CD4-positive, alpha-beta T cell (primary cell): ENCODE measurements at places on chromosomes 11 and 22.

DNA sequence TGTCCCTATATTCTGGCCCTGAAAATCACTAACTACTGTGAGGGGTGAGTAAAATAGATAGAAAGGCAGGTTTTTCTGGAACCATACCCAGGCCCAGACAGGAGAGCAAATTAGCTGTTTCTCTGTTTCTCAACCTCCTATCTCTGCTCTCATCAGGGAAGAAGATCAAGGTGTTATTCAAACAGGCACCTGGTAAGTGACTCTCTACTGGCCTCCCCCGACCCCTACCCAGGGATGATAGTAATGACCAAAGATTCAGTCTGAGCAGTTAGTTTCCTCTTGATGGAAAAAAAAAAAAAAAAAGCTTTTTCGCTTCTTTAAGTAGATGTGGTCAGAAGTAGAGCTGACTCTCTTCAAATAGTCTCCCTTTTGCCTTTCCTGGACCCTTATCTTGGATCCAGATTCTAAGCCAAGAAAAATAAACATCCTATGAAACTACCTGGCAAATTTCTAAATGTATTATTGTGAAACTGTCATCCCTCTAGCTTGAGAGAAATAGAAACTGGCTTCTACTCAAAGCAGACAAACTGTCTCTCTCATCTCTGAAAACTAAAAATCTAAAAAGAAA is 9.9 kb downstream of the LRRC4C start:
- no peak for DNase-seq

DNA sequence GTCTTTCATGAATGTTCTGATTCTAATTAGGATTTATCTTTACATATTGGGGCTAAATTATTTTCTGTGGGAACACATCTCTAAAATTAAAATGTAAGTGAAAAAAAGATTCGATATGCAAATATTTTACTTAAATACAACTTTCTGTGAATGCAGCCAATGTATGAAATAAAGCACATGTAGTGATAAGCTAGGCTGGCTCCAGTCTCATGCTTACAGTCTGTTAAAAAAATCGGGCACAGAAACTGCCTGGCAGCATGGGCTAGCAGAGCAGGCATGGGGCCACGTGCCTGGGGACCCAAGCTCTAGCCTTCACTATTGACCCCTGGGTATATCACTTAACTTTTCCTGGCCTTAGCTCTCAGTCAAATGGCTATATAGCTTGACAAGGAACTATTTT is 46.5 kb downstream of the NELL1 start:
- no peak for DNase-seq

DNA sequence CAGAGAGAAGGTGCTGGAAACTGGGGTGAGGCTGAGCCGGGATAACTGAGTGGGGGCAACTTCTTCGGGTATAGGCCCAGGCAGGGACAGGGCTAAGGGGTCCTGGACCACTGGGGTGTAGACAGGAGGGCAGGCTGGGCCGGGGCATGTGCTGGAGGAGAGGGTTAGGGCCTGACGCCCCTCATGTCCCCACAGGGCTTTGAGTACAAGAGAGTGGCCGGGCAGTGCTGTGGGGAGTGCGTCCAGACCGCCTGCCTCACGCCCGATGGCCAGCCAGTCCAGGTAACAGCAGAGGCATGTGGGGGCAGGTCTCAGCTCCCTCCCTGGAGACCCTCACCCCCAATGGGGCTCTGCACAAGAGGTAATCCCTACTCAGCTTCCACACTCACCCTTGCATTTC is 36.7 kb downstream of the MUC5B start:
- no peak for DNase-seq

DNA sequence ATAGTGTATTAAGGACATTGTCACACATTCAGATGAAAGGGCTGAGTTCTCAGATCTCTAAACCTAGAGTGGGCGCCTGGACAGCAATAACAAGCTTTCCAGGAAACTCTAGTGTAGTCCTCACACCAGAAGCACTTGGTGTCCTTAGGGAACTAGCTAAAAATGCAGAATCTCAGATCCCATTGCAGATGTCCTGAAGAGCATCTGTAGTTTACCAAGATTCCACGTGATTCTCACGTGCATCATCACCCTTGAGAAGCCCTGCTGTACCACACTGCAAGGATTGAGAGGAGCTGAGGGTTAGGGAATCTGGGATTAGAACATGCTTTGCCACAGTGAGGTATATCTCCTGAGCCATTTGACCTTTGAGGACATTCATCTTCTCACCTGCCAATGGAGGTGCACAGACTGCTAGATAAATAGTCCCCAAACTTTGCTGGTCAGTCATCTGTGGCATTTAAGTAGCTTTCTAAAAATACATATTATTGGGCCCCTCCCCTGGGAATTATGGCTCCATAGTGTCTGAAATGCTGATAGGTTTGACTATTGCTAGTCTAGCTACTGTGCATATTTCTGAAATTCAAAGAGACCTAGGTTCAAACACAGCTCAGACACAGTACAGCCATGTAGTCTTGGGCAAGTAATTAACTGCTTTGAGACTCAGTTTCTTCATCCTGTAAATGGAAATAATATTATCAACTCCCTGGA is 1068.9 kb downstream of the OPCML start:
- no peak for DNase-seq

DNA sequence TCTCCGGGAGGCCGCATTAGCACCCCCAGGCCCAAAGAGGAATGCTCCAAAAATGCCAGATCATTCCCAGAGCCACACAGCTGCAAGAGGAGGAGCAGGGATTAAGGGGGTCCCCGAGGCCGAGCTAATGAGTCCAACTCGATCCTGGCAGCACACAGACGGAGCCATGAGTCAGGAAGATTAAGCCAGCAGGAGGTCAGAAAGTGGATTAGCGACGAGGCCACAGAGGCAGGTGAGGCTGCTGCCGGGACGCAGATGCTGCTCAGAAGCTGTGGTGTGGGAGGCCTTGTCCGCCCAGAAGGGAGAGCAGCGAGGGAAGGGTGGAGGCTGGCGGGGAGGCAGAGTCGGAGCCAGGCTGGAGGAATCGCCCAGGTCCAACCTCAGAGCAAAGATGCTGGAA is 120.5 kb downstream of the SHANK2 start:
- DNase-seq = no peak

- DNase-seq = no peak
These were observed 30.5 kb downstream of the KCNQ1 start for GRCh38 chr11:2475136-2475918.

DNA sequence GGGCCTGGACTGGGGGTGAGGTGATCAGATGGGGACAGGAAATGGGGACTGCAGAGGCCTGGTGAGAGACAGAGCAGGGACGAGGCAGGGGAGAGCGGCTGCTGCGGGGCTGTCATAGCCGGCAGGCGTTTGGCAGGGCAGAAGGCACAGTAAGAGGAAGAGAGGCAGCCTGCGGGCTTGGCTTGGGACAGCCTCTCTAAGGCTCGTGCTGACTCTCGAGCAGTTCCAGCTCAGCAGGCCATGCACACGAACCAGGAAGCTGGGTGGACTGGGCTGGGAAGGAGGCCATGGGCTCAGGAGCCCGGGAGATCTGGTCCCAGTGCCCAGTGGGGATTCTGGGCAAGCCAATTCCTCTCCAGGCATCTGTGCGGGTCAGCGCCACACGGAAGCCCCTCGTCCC is 19.6 kb upstream of the EIF3D start:
- DNase-seq = no peak

- no peak for DNase-seq
These were observed 113.2 kb downstream of the FANCF start for GRCh38 chr11:22512457-22512856.

DNA sequence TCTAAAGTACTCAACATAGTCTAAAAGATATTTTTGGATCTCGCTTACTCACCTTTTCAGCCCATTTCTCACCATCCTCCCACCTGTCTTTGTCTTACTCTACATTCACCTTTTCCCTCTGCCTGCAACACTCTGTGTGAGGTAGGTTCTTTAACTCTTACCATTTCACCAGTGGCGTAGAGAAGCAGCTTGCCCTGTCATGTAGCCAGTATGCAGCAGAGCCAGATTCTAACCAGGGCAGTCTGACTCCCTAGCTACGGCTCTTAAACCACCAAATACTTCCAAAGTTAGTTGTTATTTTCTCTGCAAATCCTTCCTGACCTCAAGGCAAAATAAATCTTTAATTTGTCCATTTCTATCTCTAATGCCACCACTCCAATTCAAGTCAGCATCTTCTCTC is 7.5 kb downstream of the ALG8 start:
- DNase-seq = no peak

DNA sequence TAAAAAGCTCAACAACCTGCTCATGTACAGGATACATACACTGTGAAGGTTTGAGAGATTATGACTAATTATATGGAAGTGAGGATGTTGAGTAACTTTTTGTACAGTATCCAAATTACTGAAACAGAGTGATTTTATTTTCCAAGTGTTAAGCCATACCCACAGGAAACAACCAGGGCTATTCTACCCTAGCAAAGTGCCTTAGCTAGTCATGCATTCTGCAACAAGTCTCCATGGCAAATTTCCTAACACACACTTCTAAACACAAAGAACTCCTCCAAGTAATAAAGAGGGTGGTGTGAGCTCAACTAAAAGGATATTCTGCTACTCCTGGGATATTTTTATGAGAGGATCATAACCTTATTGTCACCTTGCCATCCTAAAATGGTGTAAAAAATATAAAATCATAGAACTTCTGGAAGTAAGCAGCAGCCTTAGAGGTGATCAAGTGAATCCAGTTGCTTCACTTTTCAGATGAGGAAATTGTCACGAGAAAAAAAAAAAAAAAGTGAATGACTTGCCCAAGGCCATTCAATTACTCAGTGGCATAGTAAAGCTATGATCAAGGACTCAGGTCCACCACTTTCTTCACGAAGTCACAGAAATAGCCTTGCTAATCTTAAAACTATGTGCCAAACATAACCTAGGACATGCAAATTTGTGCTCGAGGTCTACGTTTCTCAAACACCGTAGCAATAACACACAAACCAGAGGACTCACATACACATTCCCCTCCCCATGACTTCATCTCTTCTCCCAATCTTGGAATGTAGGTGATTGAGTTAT is 4.2 kb downstream of the LGR4 start:
- no peak for DNase-seq

DNA sequence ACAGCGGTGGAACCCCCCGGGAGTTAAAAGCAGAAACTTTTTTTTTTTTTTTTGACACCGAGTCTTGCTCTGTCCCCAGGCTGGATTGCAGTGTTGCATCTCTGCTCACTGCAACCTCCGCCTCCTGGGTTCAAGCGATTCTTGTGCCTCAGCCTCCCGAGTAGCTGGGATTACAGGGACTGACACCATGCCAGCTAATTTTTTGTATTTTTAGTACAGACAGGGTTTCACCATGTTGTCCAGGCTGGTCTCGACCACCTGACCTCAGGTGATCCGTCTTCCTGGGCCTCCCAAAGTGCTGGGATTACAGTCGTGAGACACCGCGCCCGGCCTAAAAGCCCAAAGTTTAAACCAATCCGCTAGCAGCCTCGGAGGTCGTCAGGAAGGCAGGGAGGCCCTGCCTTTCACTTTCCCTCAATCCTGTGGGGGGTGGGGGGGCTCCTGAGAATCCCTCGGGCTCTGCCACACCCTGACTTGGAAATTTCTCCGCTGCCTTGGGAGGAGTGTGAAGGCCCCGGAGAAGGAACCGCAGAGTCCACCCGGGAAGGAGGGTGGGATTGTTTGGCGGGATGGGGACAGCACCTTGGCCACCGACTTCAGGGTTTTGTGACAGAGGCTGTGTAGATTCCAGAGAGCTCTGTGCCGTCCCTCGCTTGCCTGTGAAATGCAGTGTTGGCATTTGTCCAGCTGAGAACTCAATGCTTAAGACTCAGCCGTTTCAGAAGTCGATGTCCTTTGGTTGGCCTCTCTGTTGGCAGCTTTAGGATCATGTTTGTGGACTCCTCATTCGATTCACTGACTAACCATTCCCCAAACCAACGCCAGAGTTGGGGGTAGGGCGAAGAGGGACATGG is 1.0 kb downstream of the ARHGAP8 start:
- no peak for DNase-seq

GRCh38 chr11:7569044-7569443 is 55.2 kb downstream of the PPFIBP2 start:
- no peak for DNase-seq

- no peak for DNase-seq
These were observed 113.4 kb upstream of the CRYBB3 start for GRCh38 chr22:25085930-25086901.

DNA sequence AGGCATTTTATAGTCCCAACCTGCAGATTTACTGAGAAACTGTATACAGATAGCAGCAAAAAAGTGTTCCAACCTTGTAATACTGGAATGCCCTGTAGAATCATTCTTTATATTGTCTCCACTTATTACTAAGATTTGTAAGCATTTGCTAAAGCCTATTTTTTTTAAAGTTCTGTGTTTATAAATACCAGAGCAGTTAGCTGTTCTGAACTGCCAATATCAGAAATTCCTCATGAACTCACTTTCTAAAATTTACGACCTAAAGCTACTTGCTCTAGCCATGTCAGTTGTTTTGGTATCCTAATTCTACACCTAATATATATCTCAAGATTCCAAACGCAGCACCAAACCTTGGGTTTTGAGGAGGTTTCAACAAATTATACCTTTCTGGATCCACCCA is 103.2 kb downstream of the C11orf65 start:
- DNase-seq = no peak

- DNase-seq = no peak
These were observed 661.5 kb downstream of the LRRC4C start for GRCh38 chr11:40797981-40798380.

DNA sequence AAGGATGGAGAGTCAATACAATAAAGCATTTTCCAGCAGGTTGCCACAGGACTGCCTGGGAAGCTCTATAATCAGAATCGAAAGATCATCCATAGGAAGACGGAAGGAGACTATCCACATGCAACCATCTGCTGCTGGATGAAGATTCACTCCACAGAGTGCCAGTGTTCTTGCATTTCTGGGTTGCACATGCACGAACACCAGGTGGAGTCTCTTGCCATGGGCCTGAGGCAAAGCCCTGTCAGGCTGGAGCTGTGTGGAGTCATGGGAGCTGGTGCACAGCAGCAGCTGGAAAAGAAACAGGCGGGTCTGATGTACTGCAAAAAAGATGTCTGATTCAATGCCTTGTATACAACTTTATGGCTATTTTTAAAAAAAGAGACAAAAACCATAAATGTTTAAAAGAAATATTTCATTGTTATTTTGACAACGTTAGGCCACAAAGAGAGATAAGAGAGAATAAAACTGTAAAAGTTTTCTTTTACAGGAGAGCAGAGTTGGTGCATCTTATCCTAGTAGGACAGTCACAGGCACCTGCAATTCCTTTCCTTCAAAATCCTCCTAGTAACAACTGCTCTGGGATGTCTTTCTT is 12.9 kb upstream of the FAT3 start:
- DNase-seq = no peak

DNA sequence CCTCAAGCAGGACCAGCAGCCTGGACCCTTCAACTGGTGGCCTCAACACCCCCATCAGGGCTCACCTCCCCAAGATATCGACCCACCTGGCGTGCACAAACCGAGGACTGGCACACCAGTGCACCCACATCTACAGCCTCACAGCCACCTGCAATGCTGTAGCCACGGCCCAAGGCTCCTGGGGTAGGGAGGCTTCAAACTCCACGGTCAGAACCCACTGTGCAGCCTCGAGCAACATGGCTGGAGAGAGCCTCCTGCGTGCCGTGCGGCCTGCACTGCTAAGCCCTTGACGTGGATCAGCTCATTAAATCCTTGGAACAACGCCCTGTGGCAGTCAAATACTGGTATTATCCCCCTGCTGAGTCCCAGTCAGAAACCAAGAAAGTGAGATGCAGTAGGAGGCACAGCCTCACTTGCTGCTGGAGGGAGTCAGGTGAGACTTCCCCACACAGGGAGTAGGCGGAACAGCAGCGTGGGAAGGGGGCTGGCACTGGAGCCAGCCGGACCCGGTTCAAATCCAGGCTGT is 4.6 kb downstream of the CARD10 start:
- no peak for DNase-seq

- no peak for DNase-seq
These were observed 48.1 kb downstream of the DSCAML1 start for GRCh38 chr11:117748771-117749540.

GRCh38 chr11:134558258-134558835 is 146.3 kb upstream of the B3GAT1 start:
- no peak for DNase-seq
